ENCODE measurements at places on chromosomes 16 and 17.

DNA sequence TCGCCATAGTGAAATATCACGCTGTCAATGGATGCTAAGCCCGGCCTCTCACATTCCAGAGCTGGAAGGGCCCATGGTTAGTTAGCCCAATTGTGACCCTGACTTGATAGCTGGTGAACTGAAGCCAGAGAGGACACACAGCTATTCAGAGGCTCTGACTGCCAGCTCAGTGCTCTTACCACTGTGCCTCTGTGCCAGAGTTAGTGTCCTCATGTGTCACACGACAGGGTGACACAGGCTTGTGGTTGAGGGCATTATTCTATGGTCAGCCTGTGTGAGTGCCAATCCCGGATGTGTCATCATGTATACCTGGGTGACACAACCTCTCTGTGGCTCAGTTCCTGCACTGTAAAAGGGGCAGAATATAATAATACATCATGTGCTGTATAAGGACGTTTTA is 2.5 kb upstream of the MT1X start:
- DNase-seq = no peak

DNA sequence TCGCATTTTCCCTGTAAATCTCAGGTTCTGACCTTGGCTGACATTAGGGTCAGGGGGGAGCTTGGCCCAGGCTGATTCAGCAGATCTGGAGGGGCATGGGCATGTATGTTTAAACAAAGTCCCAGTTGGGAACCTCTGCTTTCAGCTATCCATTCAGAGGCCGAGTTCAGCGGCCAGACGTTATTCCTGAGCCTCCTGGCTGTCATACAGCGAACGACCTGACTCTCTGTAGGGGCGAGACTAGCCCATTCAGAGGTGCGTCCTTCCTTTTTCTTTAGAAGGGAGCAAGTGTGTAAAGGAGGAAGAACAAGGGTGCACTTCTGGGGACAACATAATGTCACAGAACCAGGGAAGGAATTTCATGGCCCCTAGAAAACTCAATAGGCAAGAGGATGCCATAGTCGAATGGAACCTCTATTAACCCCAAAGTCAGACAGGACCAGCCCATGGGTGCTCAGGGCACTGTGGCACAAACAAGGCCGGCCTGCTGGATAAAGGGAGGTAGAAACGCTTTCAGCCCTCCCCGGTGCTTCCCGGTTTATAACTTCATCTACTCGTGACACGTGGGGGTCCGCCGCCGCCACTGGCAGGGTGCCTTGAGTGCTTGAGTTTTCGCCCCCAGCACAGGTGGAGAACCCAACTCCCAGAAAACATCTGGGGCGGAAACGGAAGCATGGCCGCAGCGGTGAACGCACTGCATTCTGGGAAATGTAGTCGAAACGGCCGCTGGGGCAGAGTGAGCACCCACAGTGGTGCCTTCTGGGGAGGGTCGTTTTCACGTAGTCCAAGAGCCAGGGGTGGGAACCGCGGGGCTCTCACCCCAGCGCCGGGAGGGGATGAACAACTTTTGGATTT is 33.2 kb upstream of the PLCG2 start:
- no peak for DNase-seq

DNA sequence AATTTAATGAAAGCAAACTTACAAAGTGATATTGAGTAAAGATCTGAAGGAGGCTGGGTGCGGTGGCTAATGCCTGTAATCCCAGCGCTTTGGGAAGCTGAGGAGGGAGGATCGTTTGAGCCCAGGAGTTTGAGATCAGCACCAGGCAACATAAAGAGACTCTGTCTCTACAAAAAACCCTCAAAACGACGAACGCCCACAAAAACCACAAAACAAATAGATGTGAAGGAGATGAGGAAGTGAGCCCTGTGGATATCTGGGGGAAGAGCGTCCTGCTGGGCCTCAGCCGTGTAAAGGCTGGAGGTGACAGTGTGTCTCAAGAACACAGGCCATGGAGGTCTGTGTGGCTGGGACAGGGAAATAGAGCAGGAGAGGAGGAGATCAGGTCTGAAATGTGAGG is 68.8 kb downstream of the ITFG1 start:
- no peak for DNase-seq

GRCh38 chr16:77564791-77565390 is 130.1 kb upstream of the ADAMTS18 start:
- DNase-seq = no peak

GRCh38 chr16:64225696-64226095 is 896.2 kb downstream of the CDH11 start:
- DNase-seq = no peak

- DNase-seq = no peak
These were observed 369 bp upstream of the GJD3 start for GRCh38 chr17:40364906-40365305.

- DNase-seq = peak; percentile 58
These were observed 26.2 kb downstream of the ENDOV start for GRCh38 chr17:80441133-80441578.

GRCh38 chr16:16150117-16150877 is 73.0 kb downstream of the ABCC6 start:
- no peak for DNase-seq

DNA sequence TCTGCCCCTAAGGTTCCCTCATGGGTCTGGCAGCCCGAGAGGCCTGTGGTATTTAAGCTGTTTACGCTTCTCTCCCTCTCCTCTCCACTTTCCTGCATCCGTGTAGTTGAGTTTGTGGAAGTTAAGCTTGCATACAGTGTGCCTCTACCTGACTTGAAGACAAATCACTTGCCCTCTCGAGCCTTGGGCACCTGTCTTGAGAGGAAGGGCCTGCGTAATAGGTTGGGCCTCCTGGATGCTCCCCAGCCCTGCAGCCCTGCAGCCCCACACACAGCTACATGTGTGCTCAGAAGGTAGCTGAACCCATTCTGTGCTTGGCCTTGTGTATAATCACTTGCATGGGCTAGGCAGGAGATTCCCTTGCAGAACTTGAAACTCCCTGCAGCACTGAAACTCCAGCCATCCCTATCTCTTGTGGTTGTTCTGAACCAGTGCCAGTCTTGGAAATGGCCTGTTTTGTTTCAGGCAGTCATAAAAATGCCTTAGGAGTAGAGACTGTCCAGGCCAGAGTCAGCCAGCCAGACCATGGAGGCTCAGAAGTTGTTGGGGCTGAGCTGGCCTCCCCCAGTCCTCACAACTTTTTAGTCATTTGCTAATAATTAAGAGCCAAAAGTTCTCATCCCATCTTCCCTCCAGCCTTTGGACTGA is 134.6 kb downstream of the CLEC16A start:
- no peak for DNase-seq

DNA sequence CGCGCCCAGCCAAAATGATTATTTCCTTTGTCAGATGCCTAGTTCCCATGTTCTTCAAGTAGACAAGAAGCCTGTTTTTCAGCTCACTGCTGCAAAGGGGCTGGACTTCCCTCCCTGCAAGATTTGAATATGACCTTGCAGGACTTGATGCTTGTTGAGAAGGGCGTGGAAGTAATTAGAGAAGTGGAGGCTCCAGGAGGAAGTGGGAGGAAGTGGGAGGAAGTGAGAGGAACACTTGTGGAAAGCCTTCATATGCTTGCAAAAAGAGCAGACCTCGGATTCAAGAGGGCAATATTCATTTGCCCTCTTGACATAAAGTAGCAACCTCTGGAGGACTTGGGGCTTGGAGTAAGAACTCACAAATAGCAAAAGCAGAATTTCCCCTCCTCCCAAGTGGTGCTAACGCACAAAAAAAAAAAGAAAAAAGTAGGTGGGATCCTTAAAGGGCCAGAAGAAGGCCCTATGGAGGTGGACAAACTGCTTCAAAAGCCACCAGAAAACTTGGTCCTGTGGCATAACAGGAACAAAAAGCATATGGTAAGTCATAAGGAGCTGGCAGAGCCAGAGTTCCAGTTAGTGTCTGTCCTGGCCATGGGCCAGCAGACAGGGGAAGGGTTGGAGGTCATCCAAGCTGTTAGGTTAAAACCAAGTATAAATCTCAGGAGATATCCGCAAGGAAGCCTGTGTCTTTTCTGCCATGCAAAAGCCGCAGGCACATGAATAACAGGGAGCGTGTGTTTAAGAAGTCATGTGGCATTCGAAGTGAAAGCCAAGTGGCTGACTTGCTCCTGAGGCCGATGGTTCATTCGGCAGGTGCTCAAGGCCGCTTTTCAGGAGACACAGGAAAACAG is 20.6 kb upstream of the PRKAR1A start:
- no peak for DNase-seq

DNA sequence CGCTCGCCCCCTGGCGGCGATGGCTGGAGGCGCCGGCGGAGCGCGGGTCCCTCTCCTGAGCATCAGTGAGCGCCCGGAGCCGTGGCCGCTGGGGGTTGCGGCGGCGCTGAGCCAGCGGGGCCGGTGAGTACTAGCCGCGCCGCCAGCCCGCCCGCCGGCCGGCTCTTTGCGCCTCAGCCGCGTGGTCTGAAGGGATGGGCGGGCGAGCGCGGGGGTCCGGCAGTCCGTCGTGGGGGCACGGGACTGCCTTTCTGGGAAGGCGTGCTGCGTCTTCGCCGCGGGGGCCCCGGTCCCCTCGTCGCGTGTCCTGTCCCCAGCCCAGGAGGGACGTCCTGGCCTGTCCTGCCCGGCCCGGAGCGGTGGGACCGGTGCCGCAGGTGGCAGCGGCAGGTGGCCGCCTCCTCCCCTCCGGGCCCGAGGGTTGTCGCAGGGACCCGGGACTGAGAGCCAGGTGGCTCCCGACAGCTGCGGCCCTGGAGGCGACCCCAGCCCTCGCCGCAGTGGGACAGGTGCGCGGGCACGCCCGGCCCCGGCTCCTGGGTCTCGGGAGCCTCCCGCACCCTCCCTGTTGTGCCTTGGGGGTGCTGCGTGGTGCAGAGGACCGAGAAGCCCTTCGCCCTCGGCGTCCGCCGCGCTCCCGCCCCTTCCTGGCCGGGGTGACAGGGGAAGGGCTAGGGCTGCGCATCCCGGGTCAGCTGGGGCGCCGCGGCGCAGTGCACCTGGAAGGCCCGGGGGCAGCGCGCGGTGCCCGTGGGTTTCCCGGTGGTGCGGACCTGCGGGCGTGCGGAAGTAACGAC is at the start of gene SPECC1:
Gene SPECC1 (plus strand): TSS at position 58 of the 797 bp plus-strand sequence. CDS start 87,293 bp downstream, outside the sequence.
- no peak for DNase-seq

GRCh38 chr17:2972749-2973148 is 90.7 kb downstream of the OR1D5 start:
- DNase-seq = no peak

DNA sequence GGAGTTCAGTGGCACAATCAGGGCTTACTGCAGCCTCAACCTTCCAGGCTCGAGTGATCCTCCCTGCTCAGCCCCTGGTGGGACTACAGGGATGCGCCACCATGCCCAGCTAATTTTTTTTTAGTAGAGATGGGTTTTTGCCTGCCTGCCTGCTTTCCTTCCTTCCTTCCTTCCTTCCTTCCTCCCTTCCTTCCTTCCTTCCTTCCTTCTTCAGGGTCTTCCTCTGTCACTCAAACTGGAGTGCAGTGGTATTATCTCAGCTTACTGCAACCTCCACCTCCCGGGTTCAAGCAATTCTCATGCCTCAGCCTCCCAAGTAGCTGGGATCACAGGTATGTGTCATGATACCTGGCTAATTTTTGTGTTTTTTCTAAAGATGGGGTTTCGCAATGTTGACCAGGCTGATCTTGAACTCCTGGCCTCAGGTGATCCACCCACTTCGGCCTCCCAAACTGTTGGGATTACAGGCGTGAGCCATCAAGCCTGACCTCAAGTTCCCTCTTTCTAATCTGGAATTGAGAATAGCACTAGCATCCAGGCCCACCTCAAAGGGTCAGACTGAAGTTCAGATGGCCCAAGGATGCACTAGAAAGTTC is 45.3 kb downstream of the PRAC1 start:
- no peak for DNase-seq

- DNase-seq = no peak
These were observed 7.8 kb upstream of the RNASEK start for GRCh38 chr17:7004398-7005253.

- peak; percentile 30 for DNase-seq
These were observed 40.9 kb upstream of the MEOX1 start for GRCh38 chr17:43702637-43703036.

GRCh38 chr17:47276868-47277267 is 23.2 kb downstream of the ITGB3 start:
- no peak for DNase-seq

DNA sequence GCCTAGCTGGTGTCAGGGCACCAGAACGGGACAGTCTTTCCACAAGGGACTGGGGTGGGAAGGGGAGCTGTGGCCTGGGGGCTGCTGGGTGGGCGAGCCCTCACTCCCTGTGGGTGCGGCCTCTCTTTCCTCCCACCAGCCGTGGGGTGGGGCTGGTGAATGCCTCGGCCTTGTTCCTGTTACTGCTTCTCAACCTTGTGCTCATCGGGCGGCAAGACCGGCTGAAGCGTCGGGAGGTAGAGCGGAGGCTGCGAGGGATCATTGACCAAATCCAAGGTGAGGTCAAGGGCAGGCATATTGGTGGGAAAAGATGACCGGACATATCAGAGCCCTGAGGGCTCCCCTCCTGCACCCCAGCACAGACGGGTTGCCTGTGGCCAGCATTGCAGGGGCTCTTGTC is 29.2 kb downstream of the CASKIN2 start:
- DNase-seq = no peak

GRCh38 chr17:48579760-48580554 is 1.8 kb upstream of the HOXB4 start:
- DNase-seq = no peak

DNA sequence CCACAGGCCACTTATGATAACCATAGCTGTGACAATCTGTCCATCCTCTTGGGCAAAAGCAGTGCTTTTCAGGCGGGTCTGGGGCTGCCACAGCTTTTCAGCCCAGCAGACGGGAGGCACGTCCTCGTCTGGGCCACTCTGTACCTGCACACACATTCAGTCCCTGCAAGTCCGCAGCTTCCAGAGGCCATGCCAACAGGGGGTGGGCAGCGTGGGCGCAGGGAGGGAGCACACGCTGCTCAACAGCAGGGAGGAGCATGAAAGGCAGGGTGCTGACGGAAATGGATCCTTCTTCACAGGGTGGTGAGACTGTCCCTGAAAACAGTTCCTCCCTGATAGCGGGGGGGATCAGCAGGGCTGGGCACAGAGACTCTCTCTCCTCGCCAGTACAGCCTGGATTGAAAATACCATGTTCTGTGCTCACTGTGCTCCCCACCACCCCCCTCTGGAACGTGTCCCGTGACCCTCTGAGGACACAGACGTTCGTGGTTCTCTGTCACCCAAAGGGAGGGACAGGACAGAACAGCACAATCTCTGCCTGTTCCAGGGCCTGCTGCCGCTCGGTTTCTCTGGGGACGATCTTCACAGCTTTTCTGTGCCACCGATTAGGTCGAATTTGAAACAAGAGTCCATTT is 41.7 kb downstream of the PEMT start:
- DNase-seq = no peak

GRCh38 chr17:66474258-66474657 is 171.8 kb downstream of the PRKCA start:
- peak; percentile 50 for DNase-seq

GRCh38 chr16:73265124-73265837 is 217.4 kb upstream of the ZFHX3 start:
- DNase-seq = no peak

- no peak for DNase-seq
These were observed 26.7 kb downstream of the DNASE1 start for GRCh38 chr16:3681206-3681605.

All from NT2/D1 (cell line).